Stimulated activated CD8-positive, alpha-beta memory T cell treated with anti-CD3 and anti-CD28 coated beads, Interleukin-4, amount 100 ng/mL, for 4 hours (primary cell): ENCODE measurements at places on chromosomes 1 and 21.

DNA sequence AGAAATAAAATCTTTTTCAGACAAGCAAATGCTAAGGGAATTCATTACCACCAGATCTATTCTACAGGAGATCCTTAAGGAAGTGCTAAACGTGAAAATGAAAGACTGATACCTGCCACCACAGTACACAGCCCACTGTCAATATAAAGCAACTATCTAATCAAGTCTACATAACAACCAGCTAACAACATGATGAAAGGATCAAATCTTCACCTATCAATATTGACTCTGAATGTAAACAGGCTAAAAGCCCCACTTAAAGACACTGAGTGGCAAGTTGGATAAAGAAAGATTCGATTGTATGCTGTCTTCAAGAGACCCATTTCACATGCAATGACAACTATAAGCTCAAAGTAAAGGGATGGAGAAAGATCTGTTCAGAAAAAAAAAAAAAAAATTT, 492.4 kb downstream of the COL11A1 start:
- no peak for DNase-seq

- no peak for DNase-seq
Measured at GRCh38 chr1:48889082-48889481, 112.4 kb upstream of the BEND5 start.

DNA sequence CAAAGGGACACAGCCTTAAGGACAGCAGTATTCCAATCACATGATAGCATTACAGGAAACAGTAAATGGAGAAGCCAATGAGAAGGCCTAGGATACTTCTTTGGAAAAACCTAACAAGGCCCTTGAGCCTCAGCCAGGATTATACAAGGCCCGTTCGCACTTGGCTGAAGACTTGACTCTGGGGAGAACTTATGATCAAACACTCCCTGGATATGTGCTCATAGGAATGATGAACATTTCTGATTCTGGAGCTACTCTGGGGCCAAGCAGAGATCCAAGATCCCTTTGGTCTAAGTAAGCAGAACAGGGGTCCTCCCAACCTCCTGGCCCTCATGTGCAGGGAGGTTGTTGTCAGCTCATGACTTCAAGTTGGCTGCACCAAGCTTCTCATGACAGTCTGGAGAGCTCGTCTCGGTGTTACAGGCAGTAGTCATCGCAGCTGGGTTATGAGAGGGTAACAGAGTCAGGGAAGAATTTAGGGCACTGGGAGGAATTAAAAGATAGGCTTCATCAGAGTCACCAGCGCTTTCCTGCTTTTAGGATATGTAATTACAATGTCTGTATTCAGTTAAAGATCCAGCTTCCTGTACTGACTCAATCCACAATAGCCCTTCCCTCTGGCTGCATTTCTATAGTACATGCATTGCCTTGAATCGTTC, 92.5 kb upstream of the IRF2BP2 start:
- DNase-seq: no peak

DNA sequence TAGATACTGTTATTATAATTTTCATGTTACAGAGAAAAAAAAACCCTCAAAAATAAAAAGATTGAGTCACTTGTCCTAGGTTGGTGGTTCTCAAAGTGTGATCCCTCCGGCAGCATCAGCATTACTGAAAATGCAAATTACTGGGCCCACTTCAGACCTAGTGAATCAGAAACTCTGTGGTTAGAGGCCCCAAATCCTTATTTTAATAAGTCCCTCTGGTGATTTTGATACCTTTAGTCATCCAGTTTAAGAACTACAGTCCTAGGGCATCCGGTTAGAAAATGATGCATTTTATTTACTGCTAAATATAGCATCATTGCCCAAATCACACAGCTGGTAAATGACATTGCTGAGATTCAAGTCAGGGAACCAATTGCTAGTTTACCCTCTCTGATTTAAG, 203.7 kb upstream of the RUNX1 start:
- no peak for DNase-seq
